ENCODE measurements at places on chromosomes 16 and 17. TPM values are rescaled to one million over a fixed set of nuclear protein-coding genes. Genes with fewer than 3 reads are reported as not detected.

- DNase-seq = no peak
Observed at GRCh38 chr17:38616361-38616760, 10.6 kb upstream of the SRCIN1 start.

GRCh38 chr16:4306470-4307214, 9.2 kb upstream of the GLIS2 start:
- no peak for DNase-seq

DNA sequence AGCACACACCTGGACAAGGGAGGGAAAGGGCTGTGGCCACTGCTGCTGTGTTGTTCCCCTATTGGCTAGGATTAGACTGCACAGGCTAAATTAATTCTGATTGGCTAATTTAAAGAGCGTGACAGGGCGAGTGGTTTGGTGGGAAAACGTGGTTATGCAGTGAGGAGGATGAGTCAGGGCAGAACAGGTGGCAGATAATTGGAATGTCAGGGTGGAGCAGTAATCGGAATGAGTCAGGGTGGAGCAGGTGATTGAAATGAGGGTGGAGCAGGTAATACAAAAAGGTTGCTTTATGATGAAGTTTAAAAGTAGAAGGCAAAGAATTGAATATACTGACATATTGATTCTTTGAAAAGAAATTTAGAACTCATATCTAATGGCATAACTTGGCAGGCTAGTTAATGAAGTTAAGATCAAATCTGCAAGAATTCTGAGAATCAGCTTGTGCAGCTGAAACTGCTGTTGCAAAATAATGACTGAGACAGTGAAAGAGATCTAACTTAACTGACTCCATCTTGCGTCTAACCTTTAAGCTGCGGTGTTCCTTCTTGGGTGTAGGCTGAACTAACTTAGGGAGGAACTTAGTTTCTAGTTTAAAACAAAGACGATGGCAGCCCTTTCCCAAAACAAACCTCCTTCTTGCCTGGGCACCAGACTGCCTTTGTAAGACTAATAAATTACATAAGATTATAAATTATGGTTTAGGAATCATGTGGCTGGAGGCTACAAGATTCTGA, 174.3 kb downstream of the UTP18 start:
- DNase-seq = no peak

DNA sequence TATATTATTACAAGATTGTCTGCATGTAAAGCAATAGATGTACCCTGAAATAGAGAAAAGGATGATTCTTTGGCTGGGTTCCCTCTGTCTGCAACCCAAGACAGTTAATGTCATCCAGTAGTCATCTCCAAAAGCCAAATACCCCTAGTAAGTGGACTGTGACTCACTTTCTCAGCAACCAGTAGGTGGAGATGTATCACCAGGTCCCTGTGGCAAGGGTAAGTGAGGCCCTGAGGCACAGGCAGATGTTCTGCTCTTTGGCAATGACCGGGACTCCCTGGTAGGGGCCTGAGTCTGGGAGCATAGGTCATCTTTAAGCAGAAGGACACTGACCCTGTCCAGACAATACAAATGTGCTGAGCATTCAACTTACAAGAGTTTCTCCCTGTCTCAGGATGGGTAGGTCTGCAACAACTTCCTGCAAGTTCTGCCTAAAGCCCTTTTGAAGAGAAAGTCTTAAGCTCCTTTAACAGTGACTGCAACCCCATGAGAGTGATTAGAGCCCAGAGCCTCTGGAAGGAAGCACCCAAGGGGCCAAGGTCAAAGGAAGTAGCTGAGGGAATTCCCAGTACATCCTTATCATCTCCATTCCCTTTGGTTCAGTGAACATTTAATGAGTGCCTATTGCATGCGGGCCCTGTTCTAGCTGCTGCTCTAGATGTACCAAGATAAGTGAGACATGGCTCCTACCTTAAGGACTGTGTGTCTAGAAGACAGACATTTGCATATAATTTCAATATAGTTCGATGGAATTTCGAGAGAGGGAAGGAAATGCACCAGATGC, 31.9 kb downstream of the PMP22 start:
- DNase-seq = no peak

GRCh38 chr17:55756689-55757088, 5.8 kb downstream of the PCTP start:
- no peak for DNase-seq

DNA sequence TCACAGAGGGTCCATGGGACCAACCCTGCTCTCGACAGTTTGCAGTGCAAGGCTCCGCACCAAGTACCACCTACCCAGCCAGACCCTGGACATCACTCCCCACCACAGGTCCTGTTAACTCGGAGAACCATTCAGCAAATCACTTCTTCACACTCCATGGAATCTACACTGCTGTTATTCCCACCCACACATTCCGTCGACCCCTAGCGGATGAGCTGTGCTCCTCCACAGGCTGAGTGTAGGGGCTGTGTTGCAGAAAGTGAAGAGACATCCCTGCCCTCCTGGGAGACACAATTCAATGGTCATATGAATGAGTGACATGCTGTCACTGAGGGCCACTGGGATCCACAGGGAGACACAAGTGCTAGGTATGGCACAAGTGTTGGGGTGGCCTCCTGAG, 27.5 kb downstream of the MPG start:
- DNase-seq = no peak

DNA sequence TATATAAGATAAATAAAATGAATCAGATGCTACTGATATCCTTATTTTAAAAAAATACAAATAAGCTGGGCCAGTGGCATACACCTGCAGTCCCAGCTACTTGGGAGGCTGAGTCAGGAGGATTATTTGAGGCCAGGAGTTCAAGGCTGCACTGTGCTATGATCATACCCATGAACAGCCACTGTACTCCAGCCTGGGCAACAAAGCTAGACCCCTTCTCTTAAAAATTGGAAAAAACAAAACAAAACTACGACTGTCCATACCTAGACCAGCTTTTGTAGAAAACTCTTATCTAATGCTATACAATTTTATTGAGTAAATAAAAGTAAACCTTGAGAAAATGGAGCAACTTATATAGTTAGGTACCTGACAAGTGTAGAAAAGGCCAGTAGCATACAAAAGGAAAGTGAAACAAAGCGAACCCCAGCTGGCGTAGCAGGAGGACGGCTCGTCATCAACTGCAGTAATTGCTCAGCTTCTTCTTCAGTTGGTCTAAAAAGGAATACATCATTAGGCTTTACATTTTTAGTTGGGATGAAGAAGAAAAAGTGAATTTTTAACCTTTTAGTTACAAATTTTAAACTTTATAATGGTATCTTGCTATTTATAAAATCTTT, 23.6 kb downstream of the INTS2 start:
- DNase-seq = no peak

DNA sequence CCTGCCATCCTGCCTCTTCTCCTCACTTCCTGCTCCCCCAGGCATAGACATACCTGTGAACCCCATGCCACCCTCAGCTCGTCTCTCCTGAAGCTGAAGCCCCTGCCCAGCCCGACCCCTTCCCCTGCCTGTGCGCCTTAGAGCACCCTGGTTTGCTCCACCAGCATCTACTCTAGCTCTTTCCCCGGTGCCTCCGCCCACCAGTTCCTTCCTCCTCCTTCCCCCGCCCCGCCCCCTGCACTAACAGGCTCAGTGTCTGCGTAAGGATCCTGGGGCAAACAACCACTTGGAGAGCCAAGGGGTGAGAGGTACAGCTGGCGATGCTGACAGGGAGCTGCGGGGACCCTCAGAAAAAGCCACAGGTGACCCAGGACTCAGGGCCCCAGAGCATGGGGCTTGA, 1.9 kb downstream of the GPR142 start:
- no peak for DNase-seq

DNA sequence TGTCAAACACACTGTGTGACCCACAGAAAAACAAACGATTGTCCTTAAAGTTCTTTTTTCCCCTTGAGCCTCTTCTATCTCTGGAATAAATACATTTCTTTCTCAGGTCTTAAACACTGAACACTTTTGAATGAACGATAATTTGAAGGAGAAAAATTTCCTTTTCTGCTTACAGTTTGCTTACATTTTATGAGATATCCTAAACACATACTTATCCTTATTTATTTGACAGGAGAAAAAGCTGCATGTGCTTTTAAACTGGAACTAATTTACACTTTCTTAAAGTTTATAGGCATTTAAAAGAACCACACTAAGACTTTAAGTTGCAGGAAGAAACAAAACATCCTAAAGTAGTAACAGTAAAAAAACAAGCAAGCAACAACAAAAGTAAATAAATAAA, 4.7 kb upstream of the IGF2BP1 start:
- no peak for DNase-seq

Gene MT1E
- 1,203 TPM for total RNA-seq

Gene AGRP
- total RNA-seq = not detected

Gene CSH2
- total RNA-seq = not detected

Gene SMIM22
- 0.98 TPM for total RNA-seq

Gene RUNDC3A
- 0.07 TPM for total RNA-seq

Gene FLII
- total RNA-seq = 531 TPM

Data from epithelial cell of proximal tubule (primary cell).